ENCODE measurements at places on chromosomes 13 and 19. TPM values are rescaled to one million over a fixed set of nuclear protein-coding genes. Genes with fewer than 3 reads are reported as not detected.

FAM83E gene
- total RNA-seq, result not detected

CRX gene
- total RNA-seq, result not detected

CEACAM6 gene
- total RNA-seq, result not detected

GRCh38 chr13:62123409-62123808, 707.8 kb upstream of the PCDH20 start:
- no peak for DNase-seq

GRCh38 chr13:113792236-113792770, 33.3 kb downstream of the TMEM255B start:
- no peak for DNase-seq

GRCh38 chr13:94683409-94683808, 28.9 kb downstream of the SOX21 start:
- no peak for DNase-seq

All from dermis blood vessel endothelial cell (primary cell).